ENCODE measurements at places on chromosomes 5 and 9.

DNA sequence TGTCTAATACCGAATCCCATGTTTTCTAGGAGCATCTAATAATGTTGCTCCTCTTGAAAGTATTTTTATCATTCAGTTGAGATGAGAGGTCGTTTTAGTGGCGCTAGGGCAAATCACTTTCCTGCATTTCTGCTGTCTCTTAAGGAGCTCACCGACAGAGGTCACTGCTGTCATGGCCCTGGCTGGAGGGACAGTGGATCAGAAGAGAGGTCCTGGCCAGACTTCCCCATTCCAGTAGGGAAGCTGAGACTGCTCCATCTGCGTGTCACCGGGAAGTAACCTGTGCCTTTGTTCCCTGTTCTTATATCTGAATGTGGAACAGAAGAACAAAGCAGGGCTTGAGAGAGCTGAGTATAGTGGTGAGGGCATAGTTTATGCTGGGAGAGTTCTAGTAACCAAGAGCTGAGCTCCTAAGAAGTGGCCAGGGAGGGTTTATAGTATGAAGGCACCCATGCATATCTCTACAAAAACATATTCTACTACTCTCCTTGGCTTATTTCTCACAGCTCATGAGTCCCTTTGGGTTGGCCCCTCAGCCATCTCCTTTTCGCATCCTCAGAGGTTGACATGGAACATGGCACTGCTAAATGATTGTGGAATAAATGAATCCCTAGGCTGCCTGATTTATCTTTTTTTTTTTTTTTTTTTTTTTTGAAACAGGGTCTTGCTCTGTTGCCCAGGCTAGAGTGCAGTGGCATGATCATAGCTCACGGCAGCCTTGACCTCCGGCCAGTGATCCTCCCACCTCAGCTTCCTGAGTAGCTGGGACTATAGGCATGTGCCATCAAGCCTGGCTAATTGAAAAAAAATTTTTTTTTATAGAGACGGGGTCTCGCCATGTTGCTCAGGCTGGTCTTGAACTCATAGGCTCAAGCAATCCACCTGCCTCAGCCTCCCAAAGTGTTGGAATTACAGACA is 27.2 kb downstream of the ATP6V0E1 start:
- no peak for DNase-seq

DNA sequence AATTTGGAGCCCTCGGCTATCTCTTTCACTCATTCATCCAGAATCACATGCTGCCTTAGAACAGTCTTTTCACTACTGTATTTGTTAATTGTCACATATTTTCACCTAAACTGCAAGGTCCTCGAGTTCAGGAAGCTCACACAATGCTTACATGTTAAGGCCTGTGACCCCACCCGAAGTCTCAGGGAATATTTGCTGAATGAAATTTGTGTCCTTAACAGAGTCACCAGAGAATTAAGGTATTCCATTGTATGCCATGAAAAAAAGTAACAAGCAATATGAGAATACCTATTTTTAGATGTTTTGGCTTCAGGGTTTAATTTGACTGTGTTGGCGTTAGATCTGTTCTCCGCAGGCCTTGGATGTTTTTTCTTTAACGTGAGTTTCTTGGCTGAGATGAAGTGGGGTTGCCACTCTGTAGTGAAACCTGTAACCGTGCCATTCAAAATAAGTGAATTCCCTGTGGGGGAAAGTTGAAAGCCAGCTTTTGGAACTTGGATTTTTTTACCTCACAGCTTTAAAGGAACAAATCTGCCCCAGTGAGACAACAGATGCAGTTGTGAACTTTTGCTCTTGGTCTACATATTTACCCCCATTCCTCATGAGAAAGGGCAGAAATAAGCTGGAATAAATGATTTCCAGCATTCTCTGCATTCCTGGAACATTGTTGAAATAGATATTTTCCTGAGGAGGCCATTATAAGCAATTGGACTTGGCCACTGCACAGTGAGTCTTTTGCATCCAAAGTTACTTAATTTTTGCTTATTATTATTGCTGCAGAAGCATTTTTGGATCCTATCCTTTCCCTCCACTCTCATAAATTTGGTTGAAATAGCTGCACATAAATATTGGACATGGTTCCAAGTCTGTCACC is 35.9 kb upstream of the FBP1 start:
- no peak for DNase-seq

DNA sequence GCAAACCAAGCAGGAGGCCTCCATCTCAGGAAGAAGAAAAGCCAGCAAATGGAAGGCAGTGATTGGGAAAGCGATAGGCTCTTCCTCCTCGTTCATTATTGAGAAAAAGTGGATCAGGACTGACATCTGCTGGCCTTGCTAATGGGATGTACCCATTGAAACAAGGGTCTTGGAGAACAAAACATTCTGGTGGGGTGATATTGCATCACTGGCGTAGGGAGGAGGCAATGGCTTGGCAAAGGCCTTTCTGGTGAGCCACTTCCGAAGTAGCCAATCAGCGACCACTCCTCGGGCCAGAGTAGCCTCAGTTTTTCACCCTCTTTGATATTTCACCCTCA is 86.7 kb upstream of the NFIB start:
- no peak for DNase-seq

DNA sequence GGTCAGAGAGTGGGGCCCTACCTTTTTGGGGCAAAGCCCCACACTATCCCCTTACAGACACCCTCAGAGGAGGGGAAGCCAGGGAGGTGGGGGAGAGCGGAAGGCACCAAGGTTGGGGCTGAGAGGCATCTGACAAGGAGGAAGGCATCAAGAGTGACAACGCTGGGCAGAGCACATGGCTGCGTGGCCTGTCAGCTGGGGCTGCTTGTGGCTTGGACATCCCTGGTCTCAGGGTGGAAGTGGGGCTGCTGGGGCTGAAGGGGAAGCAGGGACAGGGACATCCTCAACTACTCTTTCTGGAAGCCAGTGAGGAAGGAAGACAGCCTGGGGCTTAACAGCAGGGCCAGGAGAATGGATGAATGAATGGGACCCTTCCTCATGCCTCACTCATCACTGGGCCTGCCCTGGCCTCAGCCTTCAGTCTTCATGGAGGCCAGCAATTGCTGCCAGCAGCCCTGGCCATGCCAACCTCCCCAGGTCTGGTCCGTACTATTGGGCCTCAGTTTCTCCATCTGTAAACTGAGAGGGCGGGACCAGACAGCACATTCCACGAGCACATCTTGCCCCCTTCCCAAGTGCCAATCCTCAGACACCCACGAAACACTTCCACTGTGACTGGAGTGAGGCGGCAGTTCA is 993 bp upstream of the RALGDS start:
- no peak for DNase-seq

DNA sequence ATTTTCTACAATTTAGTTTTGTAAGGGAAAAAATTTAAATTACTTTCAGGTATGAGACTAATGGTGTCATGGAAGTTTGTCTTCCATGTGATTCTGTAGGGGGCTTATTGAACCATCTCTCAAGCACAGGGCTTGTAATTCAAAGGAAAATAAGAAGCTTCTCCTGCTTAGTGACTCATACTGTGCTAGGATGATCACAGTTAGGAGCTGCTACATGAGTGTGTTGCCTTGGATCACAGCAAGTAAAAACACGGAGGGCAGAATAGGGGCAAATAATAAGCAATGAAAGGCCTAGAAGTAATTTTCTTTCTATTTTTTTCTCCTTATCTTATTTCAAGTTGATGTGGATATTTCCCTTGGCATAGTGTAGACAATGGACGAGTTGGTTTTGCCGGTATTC is 28.9 kb downstream of the TMEM167A start:
- DNase-seq: no peak

- DNase-seq: no peak
Measured at GRCh38 chr5:80864706-80865435, 95.3 kb upstream of the RASGRF2 start.

- no peak for DNase-seq
Measured at GRCh38 chr9:117744856-117745389, 40.7 kb downstream of the TLR4 start.

DNA sequence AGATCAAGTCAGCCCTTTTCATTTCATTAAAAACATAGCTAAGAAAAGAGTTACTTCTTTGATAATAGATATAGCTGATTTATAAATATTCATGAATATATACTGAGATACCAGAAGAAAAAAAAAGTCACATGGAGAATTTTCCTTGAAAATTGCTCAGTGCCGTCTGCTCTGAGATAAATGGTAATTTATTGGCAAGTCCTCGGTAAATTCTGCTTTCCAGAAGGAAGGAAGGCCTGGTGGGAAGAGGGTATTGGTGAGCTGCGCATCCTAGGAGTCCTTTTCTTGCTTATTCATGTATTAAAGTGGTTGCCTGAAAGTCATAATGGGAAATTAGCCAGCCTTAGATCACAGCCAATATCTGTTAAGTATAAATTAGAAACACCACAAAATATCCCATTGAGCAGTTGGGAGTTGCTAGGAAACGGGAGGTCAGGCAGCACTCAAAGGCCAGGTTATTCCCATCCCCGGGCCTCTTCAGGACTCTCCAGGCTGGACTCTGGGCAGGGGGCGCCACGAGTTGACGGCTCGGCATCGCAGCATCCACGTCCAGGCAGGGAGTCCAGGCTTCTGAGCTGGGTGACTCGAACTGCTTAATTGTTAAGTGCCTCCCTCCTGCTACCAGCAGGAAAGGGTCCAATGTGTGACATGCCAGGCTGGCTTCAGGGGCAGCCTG is 116.7 kb upstream of the RETREG1 start:
- no peak for DNase-seq

DNA sequence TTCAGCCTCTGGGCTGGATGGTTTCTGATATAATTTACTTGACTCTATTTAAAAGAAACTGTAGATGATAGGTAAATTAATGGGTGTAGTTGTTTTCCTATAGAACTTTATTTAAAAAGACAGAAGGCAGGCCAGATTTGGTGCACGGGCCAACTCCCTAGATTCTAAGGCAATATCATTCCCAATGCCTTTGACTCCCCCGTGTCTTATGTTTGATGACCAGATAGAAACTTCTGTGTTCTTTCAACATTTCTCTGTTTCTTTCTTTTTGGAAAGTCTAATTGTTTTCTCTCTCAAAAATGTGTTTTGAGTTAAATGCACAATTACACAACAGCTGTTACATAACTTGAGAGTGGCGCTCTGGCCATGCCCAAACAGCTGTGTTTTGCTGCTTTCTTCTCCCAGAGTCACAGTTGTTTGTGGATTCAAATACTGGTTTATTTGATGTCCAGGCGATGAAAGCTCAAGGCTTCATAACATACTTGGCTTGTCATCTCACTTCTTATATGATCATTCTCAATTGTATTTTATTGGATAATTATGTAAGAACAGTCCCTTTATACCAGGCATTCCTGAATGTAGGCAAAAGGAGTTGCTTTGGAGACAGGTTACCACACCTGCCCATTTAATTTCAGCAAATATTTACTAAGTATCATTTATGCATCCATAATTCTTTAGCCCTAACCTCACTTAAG is 1.7 kb upstream of the ALDH1A1 start:
- DNase-seq: no peak

DNA sequence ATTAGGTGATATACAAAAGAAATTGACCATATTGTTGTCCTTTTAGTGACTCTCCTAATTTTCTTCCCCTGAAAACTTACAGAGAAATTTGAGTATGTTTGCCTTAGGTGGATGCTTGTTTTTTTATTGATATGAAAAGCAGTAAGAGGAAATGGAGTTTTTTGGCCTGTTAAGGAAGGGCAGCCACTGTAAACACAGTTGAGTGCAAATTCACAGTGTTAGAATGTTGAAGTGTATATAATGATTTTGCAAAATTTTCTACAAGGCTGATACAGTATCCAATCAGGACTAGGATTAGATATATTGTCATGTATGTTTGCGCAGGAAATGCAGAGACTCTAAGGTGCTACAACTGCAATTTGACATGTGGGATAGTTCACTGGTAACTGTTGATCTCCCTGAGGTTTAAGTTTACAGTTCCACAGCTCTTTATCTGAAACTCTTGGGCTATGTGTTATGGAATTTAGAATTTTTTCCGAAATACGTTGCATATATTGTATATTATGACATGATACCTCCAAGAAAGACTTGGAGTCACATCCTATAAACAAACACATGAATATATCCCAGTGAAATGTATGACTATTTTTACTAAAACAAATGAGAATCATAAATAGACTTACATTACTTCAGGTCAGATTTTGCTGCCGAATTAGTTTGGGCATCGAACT is 62.5 kb downstream of the FXN start:
- no peak for DNase-seq

DNA sequence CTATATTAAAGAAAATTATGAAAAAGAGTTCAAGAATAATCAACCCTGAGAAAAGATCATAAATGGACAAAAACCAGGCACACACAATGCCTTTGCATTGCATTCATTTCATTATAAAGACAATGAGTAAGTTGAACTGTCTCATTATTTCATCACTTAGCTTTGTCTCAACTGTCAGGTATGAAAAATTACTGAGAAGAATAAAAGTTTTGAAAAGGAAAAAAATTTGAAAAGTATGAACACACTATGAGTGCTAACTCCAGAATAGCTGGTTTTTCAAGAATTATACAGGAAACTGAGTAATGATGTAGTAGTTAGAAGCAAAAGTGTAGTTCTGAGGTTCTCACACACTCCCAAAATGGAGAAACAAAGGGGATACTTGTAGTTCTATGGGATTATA is 16.3 kb upstream of the ANXA1 start:
- DNase-seq: no peak

- no peak for DNase-seq
Measured at GRCh38 chr5:138978080-138978479, 102.9 kb upstream of the LRRTM2 start.

GRCh38 chr9:13962006-13962405 is 351.9 kb downstream of the NFIB start:
- no peak for DNase-seq

- no peak for DNase-seq
Measured at GRCh38 chr5:39176759-39177630, 42.4 kb downstream of the FYB1 start.

DNA sequence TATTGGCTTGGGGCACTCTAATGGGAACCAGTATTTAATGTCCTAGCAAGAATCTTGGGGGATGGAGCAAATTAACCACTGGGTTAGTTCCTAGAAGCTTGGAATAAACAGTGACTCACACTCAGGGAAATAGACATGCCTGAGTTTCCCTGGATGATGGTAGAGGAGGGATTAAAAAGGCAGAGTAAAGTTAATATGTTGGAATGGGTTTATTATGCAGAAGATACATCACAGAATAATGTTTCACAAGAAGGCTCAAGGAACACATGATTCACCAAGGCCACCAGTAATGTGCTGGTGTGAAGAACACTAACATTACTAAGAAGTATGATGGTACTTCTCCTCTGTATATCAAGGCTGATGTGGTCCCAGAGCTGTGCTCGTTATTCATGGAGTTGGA is 752.9 kb upstream of the SEMA6A start:
- DNase-seq: no peak

DNA sequence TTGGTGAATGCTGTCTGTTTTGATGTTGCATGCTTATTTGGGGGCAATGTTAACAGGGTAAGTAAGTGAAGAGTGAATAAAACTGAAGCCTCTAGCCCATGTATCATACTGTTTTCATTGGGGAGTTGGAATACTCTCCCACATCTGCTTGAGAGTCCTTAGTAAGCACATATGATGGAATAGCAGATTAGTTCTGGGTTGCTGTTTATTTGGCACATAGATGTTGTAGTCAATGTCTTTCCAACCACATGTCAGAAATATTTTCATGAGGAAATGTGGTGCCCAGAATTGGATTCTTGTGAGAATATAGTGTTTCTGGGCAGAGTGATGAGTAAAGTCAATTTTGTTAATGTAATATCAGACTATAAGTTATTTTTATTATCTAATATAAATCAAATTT is 611.7 kb upstream of the FTMT start:
- DNase-seq: no peak

All from stimulated activated CD4-positive, alpha-beta T cell treated with anti-CD3 and anti-CD28 coated beads, Interleukin-1b, Interleukin-23, amount 100 ng/mL, for 4 hours (primary cell).